HepG2 (cell line): ENCODE measurements at places on chromosomes 3 and 15. TPM values are rescaled to one million over a fixed set of nuclear protein-coding genes. Genes with fewer than 3 reads are reported as not detected.

DNA sequence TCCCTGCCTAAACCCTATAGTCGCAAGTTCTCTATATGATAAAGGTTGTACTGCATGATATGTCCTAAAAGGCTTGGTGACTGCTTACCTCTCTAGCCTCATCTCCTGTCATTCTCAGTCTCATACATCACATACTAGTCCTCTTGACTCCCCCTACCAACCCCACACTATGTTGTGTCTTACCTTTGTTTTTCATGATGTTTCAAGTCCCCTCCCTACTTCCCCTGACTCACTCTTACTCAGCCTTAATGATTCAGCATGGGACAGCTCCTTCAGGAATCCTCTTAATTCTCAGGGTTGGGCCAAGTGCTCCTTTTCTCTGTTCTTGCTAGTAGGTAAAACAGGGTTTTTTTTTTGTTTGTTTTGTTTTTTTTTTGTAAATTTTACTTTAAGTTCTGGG, 49.6 kb downstream of the SLMAP start:
- no peak overlapping the region for H3K27ac ChIP-seq
- peaks cover 73% of the 10 kb centered on the region for H3K4me1 ChIP-seq
- no peaks in the 10 kb centered on the region for H3K27me3 ChIP-seq
- no peak overlapping the region for H3K4me3 ChIP-seq

DNA sequence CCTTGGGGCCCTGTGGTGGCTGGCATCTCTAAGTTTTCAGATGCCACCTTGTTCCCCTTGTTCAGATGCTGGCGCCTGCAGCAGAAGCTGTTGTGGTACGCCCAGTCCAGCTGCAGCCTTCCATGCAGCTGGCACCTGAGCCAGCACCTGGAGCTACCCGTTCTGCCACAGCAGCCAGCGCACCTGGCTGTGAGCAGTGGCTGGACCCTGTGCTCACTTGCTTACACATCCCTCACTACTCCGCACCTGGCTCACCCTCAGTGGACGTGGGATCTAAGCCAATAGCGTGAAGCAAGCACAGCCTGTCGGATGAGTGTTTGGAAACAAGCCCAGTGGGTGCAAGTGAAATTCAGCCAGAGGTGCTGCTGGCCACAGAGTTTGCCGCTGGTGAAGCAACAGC, 607.5 kb upstream of the BCHE start:
- no peak for DNase-seq
- H3K4me3 ChIP-seq = no peak overlapping the region
- no peaks in the 10 kb centered on the region for H3K4me1 ChIP-seq
- H3K27ac ChIP-seq = no peak overlapping the region

- H3K36me3 ChIP-seq = no peaks in the 10 kb centered on the region
- H3K27me3 ChIP-seq = no peaks in the 10 kb centered on the region; the same call in 1 of the 2 replicates
- H3K27ac ChIP-seq = no peak overlapping the region
Measured at GRCh38 chr3:152613851-152614250, 221.1 kb upstream of the P2RY1 start.

GRCh38 chr3:8914491-8914890, 48.8 kb downstream of the RAD18 start:
- no peak overlapping the region for H3K4me3 ChIP-seq
- H3K27me3 ChIP-seq = no peaks in the 10 kb centered on the region
- no peaks in the 10 kb centered on the region; the same call in 1 of the 2 replicates for H3K36me3 ChIP-seq
- no peak overlapping the region for H3K27ac ChIP-seq
- H3K4me1 ChIP-seq = no peaks in the 10 kb centered on the region
- DNase-seq = no peak

SERPINI2 gene
- not detected in 2 replicates for total RNA-seq

DNA sequence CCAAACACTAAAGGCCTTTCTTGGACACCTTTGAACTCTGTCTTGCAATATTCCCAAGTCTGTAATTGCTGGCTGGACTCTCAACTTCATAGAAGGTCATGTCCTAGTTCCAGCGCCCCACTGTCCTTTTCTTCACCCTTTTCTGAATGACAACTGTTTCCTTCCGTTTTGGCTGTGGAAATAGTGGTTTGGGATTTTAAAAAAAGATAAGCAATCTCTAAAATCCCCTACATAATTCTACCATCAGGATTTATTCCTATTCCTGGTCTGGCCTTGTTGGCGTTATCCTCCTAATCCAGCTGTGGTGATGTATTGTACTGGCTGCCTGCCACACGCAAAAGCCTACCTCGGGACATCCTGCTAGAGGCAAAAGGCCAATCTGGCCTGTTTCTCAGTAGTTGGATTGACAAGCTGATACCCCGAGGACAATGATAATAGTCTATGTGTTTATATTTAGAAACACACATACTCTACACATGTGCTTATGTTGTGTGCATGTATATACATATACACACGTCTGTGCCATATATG, 440.3 kb upstream of the DPH6 start:
- no peaks in the 10 kb centered on the region for H3K4me1 ChIP-seq
- no peaks in the 10 kb centered on the region for H3K36me3 ChIP-seq
- H3K27me3 ChIP-seq = no peaks in the 10 kb centered on the region
- no peak overlapping the region for H3K4me3 ChIP-seq

DNA sequence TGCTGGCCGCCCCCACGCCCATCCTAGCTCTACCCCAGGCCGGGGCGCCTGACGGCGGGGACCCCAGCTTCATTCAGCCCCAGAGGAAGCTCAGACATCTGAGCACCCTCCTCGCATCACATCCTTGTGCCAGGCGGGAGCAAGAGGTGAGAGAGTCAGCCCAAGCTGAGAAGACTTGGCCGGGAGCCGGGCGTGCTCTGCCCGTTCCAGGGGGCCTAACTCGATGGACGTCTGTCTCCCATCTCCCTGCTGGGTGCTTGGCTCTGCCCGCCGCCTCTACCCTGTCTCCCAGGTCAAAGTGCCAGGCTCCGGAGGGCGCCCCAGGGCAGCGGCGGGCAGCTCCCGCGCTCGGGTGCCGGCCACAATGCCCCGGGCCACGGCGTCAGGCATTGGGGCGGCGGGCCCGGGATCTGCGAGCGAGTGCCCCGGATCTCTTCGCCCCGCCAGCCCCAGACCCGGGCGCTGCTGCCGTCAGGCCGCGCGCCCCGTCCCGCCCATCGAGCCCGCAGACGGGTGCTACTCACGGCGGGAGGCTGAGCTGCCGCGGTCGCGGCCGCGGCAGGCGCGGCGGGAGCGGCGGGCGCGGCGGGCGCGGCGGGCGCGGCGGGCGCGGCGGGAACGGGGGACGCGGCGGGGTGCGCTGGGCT, 388 bp downstream of the DAPK2 start:
- H3K27me3 ChIP-seq = peaks cover 46% of the 10 kb centered on the region
- H3K4me1 ChIP-seq = peaks cover 33% of the 10 kb centered on the region
- no peak overlapping the region for H3K27ac ChIP-seq
- H3K4me3 ChIP-seq = peak overlapping the region; percentile 40; the same call in 1 of the 2 replicates
- no peak for DNase-seq

DAG1 gene
- total RNA-seq = 26.0 and 50.4 TPM in 2 replicates

GRCh38 chr15:43085921-43086320, 19.9 kb downstream of the UBR1 start:
- no peak for DNase-seq
- H3K36me3 ChIP-seq = peaks cover 1% of the 10 kb centered on the region
- H3K4me3 ChIP-seq = no peak overlapping the region
- H3K27ac ChIP-seq = no peak overlapping the region

GRCh38 chr3:3627114-3627513, 172.1 kb upstream of the LRRN1 start:
- H3K4me3 ChIP-seq = no peak overlapping the region
- peaks cover 3% of the 10 kb centered on the region; the same call in 1 of the 3 replicates for H3K27me3 ChIP-seq
- no peak for DNase-seq
- no peaks in the 10 kb centered on the region for H3K4me1 ChIP-seq
- H3K36me3 ChIP-seq = no peaks in the 10 kb centered on the region
- no peak overlapping the region for H3K27ac ChIP-seq

DNA sequence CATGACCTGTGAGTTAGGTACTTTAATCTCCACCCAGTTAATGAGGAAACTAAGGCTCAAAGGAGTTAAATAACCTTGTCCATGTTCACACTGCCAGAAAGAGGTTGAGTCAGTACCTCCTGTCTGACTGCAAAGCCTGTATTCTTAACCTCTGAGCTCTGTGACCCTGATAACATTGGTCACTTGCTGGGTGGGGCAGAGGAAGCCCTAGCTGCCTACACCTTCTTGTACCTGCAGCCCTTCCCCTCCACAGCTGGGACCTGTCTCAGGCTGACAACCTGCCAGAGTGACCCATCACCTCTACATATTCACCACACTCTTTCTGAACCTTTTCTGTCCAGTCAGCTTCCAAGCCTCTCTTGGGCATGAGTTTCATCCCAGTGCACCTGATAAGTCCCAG, 106.1 kb upstream of the HES1 start:
- DNase-seq = no peak
- peaks cover 19% of the 10 kb centered on the region; the same call in 2 of the 3 replicates for H3K27me3 ChIP-seq
- H3K27ac ChIP-seq = no peak overlapping the region
- no peak overlapping the region for H3K4me3 ChIP-seq

MESP2 gene
- total RNA-seq = not detected in 2 replicates

GNAT1 gene
- 0.15 TPM in 1 of 2 replicates, not detected in the other for total RNA-seq

DNA sequence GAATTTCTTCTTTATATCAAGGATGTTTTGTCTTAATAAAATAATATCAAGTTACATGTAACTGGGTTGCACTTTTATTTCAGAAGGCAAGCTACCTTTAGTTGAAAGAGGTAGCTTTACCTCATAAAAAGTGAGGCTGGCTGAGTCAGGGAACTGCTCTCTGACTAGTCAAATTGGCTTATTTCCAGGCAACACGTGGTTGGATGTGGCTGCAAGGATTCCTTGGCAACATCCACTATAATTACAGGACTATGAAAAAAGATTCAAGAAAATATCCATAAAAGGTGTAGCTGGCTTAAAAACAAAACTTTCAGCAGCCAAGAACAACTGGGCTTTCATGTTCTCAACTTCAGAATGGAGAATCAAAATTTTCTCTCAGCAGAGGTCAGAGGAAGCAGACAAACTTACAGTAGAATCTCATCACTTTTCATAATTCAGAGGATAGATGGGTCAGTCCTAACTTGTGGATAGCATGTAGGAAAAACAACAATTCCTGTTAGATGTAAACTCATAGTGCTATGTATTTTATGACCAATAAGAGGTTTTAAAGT, 779.1 kb downstream of the MECOM start:
- no peaks in the 10 kb centered on the region; the same call in 1 of the 2 replicates for H3K27me3 ChIP-seq
- H3K27ac ChIP-seq = no peak overlapping the region
- H3K4me3 ChIP-seq = no peak overlapping the region
- peaks cover 20% of the 10 kb centered on the region for H3K4me1 ChIP-seq
- no peak for DNase-seq

MME gene
- total RNA-seq = not detected in 2 replicates

- H3K36me3 ChIP-seq = no peaks in the 10 kb centered on the region
- H3K4me3 ChIP-seq = peak overlapping the region; percentile 4; the same call in 1 of the 2 replicates
- DNase-seq = peak; percentile 32
Measured at GRCh38 chr15:90055182-90055581, 47.1 kb downstream of the IDH2 start.

DNA sequence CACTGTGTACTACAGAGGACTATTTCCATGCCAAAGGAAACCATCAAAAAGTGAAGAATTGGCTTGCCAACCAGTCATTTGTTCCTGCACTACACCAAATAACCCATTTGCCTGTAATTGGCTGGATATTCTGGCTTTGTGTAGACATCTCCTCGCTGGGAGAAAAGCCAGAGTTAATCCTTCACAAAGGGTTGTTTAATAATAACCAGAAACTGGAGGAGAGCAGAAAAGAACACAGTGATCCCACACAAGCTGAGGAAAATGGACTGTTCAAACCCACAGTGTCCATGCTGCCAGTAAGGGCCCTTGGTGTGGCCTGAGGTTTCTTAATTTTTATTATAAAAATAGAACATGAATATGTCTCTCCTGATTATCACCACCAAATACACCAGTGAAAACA, 294.0 kb downstream of the RORA start:
- H3K27ac ChIP-seq = no peak overlapping the region
- H3K4me1 ChIP-seq = no peaks in the 10 kb centered on the region
- no peak overlapping the region for H3K4me3 ChIP-seq

GRCh38 chr3:85228966-85229365, 270.2 kb downstream of the CADM2 start:
- H3K4me1 ChIP-seq = no peaks in the 10 kb centered on the region
- no peak for DNase-seq
- no peaks in the 10 kb centered on the region for H3K36me3 ChIP-seq
- H3K27ac ChIP-seq = no peak overlapping the region
- no peaks in the 10 kb centered on the region for H3K27me3 ChIP-seq

FETUB gene
- 1.3 and 2.1 TPM in 2 replicates for total RNA-seq

CX3CR1 gene
- not detected in 2 replicates for total RNA-seq

- no peaks in the 10 kb centered on the region for H3K27me3 ChIP-seq
- H3K27ac ChIP-seq = no peak overlapping the region
- 0 out of 3 replicates have a peak, but pooled peaks cover 4% of the 10 kb centered on the region for H3K36me3 ChIP-seq
- no peaks in the 10 kb centered on the region for H3K4me1 ChIP-seq
- no peak overlapping the region for H3K4me3 ChIP-seq
Measured at GRCh38 chr15:62672268-62672667, 370.3 kb upstream of the TPM1 start.
